H1 (cell line): ENCODE measurements at places on chromosomes 11 and 22. TPM values are rescaled to one million over a fixed set of nuclear protein-coding genes. Genes with fewer than 3 reads are reported as not detected.

GRCh38 chr22:23144932-23145877, at the start of gene RAB36:
RAB36 (plus strand) TSS chr22:23145477; CDS start chr22:23146617, 1,140 bp downstream.
- H3K4me1 ChIP-seq: peaks cover 21% of the 10 kb centered on the region
- peak; percentile 98 for DNase-seq
- peak within 1 kb of the TSS; percentile 56 for H3K4me3 ChIP-seq
- H3K27me3 ChIP-seq: peaks cover 14% of the 10 kb centered on the region; the same call in 1 of the 2 replicates
- no peak within 1 kb of the TSS for H3K27ac ChIP-seq
- H3K36me3 ChIP-seq: no peaks in the 10 kb centered on the region

DNA sequence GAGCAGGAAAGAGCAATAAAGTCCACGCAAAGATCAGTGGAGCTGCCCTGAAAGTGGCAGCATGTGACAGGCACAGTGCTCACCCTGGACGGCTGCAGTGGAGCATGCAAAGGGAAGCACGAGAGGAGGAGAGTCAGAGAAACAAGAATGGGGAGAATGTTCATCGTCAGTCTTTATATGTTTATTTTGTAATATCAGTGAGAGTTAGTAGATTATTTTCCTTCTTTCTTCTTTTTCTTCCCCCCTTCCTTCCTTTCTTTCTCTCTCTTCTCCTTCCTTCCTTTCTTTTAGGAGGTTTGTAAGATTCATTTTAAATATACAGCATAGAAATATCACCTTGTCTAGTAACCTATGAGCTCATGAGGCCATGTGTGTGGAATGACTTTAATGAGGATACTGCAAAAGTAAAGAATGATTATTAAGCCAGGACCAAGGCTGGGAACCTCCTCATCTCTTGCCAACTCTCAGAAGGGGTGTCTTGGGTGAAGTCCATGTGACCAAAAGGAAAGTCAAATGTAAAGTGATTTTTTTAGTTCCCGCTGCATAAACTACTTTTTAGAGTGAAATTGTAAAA, 321.1 kb downstream of the AASDHPPT start:
- no peak overlapping the region for H3K4me3 ChIP-seq
- H3K27me3 ChIP-seq: no peaks in the 10 kb centered on the region
- H3K4me1 ChIP-seq: no peaks in the 10 kb centered on the region
- H3K27ac ChIP-seq: no peak overlapping the region
- no peak for DNase-seq
- H3K36me3 ChIP-seq: no peaks in the 10 kb centered on the region

GRCh38 chr11:13152736-13153541, 124.7 kb upstream of the BMAL1 start:
- no peak overlapping the region for H3K4me3 ChIP-seq
- no peaks in the 10 kb centered on the region for H3K36me3 ChIP-seq
- no peak overlapping the region for H3K27ac ChIP-seq
- no peaks in the 10 kb centered on the region for H3K27me3 ChIP-seq
- DNase-seq: no peak

GRCh38 chr11:134155946-134156865, 67.6 kb downstream of the NCAPD3 start:
- H3K27ac ChIP-seq: no peak overlapping the region
- peaks cover 21% of the 10 kb centered on the region for H3K36me3 ChIP-seq
- no peak overlapping the region for H3K4me3 ChIP-seq
- no peak for DNase-seq
- no peaks in the 10 kb centered on the region for H3K27me3 ChIP-seq
- no peaks in the 10 kb centered on the region for H3K4me1 ChIP-seq

DNA sequence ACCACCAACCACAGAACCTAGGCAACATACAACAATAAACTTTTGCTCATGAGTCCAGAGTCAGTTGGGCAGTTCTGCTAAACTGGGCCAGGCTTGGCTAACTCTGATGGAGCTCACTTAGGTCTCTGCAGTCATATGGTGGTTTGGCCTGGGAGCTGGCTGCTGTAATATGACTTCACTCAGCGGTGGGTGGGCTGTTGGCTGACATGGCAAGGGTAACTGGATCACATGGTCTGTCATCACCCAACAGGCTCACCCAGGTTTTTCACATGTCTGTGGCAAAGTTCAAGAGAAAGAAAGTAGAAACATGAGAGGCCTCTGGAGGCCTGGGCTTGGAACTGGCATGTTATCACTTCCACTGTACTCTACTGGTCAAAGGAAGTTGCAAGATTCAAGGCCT, 43.2 kb upstream of the CLMP start:
- no peak overlapping the region for H3K4me3 ChIP-seq
- no peaks in the 10 kb centered on the region for H3K36me3 ChIP-seq
- H3K27me3 ChIP-seq: no peaks in the 10 kb centered on the region
- H3K27ac ChIP-seq: no peak overlapping the region

- H3K4me3 ChIP-seq: peak within 1 kb of the TSS; percentile 3; the same call in 1 of the 2 replicates
- H3K36me3 ChIP-seq: no peaks in the 10 kb centered on the region
- no peak within 1 kb of the TSS for H3K27ac ChIP-seq
- peaks cover 35% of the 10 kb centered on the region for H3K27me3 ChIP-seq
- DNase-seq: peak; percentile 67
Observed at GRCh38 chr11:72673943-72674828, at the start of gene PDE2A. PDE2A (minus strand) TSS chr11:72674422; CDS start chr11:72674207, 215 bp downstream.

- no peak overlapping the region for H3K4me3 ChIP-seq
- H3K4me1 ChIP-seq: peaks cover 3% of the 10 kb centered on the region; the same call in 1 of the 2 replicates
- DNase-seq: no peak
Observed at GRCh38 chr11:120682866-120683265, 171.3 kb downstream of the GRIK4 start.

- H3K36me3 ChIP-seq: no peaks in the 10 kb centered on the region
- no peak overlapping the region for H3K27ac ChIP-seq
- no peak overlapping the region for H3K4me3 ChIP-seq
- no peaks in the 10 kb centered on the region for H3K4me1 ChIP-seq
Observed at GRCh38 chr22:49088801-49089791, 738.6 kb downstream of the BRD1 start.

DNA sequence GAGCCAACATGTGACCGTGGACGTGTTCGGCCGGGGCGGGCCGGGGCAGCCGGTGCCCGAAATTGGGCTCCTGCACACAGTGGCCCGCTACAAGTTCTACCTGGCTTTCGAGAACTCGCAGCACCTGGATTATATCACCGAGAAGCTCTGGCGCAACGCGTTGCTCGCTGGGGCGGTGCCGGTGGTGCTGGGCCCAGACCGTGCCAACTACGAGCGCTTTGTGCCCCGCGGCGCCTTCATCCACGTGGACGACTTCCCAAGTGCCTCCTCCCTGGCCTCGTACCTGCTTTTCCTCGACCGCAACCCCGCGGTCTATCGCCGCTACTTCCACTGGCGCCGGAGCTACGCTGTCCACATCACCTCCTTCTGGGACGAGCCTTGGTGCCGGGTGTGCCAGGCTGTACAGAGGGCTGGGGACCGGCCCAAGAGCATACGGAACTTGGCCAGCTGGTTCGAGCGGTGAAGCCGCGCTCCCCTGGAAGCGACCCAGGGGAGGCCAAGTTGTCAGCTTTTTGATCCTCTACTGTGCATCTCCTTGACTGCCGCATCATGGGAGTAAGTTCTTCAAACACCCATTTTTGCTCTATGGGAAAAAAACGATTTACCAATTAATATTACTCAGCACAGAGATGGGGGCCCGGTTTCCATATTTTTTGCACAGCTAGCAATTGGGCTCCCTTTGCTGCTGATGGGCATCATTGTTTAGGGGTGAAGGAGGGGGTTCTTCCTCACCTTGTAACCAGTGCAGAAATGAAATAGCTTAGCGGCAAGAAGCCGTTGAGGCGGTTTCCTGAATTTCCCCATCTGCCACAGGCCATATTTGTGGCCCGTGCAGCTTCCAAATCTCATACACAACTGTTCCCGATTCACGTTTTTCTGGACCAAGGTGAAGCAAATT, 1.8 kb downstream of the FUT4 start:
- H3K4me1 ChIP-seq: peaks cover 8% of the 10 kb centered on the region; the same call in 1 of the 2 replicates
- DNase-seq: no peak
- H3K4me3 ChIP-seq: peak overlapping the region; percentile 50
- no peak overlapping the region for H3K27ac ChIP-seq
- H3K27me3 ChIP-seq: peaks cover 17% of the 10 kb centered on the region

GRCh38 chr22:37538590-37539357, 19.6 kb upstream of the CARD10 start:
- no peaks in the 10 kb centered on the region for H3K27me3 ChIP-seq
- peak; percentile 95 for DNase-seq
- 0 out of 2 replicates have a peak, but pooled peaks cover 4% of the 10 kb centered on the region for H3K4me1 ChIP-seq
- H3K4me3 ChIP-seq: no peak overlapping the region

DNA sequence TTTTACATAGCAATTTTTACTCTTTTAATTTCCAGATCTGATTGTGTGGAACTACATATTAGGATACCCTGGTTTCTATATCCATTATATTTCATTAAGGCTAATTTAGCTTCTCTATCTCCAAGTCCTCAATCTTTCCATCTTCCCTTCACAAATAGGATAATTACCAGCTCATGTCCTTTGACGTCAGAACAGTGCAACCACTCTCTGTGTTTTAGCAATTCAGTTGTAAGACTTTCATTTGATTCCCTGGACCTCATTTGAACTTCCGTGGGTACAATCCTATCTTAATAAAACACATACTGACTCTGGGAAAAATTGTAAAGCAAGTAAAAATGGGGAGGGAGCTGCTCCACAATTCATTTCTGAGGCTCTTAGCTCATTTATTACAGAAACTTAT, 52.8 kb downstream of the FAM76B start:
- no peaks in the 10 kb centered on the region for H3K27me3 ChIP-seq
- no peak for DNase-seq
- H3K27ac ChIP-seq: no peak overlapping the region
- H3K36me3 ChIP-seq: no peaks in the 10 kb centered on the region
- H3K4me1 ChIP-seq: no peaks in the 10 kb centered on the region

DNA sequence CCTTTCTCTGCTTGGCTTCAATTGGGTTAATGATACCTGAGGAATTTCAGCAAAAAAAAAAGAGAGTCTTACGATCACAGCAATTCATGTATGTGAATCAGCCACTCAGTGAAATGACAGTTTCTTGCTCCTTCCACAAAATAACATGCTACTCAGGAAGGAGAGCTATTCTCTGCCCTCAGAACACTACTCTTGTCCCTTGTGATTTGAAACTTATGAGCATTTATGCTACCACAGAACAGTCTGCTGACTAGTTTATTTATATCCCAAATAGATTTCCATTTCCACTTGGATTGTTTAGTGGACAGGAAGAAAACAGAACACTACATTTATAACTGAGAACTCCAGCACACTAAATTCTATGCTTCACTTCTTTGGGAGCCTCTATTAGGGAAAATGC, 8.5 kb downstream of the TFIP11 start:
- H3K4me1 ChIP-seq: peaks cover 3% of the 10 kb centered on the region; the same call in 1 of the 2 replicates
- H3K27ac ChIP-seq: no peak overlapping the region
- H3K36me3 ChIP-seq: peaks cover 31% of the 10 kb centered on the region
- H3K27me3 ChIP-seq: no peaks in the 10 kb centered on the region

DNA sequence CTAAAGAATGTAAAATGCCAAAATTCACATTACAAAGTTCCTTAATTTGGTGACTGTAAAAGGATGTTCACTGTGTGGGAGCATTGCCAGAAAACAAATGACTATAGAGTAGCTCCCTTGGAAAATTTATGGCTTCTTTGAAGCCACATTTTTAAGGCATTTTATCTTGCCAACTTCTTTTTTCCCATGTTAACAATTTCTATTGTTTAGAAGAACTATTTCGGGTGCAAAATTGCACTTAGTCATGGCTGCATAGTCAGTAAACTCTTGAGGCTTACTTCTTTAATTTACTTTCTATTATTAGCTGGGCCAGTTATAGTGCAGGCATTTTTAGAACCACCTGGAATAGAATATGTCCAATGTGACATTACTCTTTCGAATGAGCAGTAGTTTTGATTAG, 515.3 kb downstream of the JRKL start:
- DNase-seq: no peak
- no peak overlapping the region for H3K27ac ChIP-seq
- no peak overlapping the region for H3K4me3 ChIP-seq
- no peaks in the 10 kb centered on the region for H3K36me3 ChIP-seq
- no peaks in the 10 kb centered on the region for H3K4me1 ChIP-seq
- no peaks in the 10 kb centered on the region for H3K27me3 ChIP-seq

DNA sequence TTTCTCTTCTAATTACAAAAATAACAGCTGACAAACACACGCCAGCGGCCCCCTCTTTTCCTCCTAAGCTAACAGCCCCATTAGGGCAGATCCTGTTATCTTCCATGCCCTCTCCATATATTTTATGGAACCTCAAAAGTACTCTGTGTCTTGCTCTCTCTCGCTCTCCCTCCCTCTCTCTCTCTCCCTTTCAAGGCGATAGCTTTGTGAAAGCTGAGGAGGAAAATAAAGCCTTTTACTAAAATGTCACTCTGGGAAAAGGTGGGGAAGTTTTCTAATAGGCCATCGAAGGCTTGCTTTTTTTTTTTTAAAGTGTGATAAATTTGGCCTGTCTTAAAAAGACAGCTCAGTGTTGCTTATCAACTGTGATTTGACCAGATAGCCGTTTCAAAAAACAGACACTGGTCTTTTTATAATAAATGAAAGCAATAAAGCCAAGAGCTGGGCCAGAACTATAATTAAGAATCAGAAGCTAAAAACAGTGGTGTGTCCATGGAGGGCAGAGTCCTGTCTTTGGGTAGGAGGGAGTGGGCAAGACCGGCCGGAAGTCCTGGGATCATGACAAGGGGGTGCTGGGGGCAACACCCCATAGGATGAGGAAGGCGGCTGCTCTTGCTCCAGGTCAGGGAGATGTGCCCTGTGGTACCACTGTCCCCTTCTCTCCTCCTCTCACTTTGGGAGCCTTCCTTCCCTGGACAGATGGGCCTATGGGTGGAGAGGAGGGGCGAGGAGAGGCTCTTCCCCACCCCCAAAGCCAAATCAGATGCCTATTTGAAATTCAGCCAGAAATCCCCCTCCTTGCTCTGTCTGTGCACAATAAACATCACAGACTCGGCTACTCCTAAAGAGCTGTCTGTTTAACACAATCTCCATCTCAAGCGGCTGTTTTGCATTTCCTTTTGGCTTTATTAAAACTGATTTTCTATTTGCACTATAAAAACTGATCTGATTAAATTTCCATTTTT, 267.2 kb downstream of the BUD13 start:
- DNase-seq: peak; percentile 37
- no peak overlapping the region for H3K4me3 ChIP-seq
- no peaks in the 10 kb centered on the region for H3K27me3 ChIP-seq
- H3K27ac ChIP-seq: no peak overlapping the region

GRCh38 chr22:38204784-38205183, 3.0 kb downstream of the MAFF start:
- H3K4me1 ChIP-seq: peaks cover 3% of the 10 kb centered on the region
- no peaks in the 10 kb centered on the region for H3K36me3 ChIP-seq
- H3K4me3 ChIP-seq: no peak overlapping the region
- no peak overlapping the region for H3K27ac ChIP-seq
- DNase-seq: no peak

DNA sequence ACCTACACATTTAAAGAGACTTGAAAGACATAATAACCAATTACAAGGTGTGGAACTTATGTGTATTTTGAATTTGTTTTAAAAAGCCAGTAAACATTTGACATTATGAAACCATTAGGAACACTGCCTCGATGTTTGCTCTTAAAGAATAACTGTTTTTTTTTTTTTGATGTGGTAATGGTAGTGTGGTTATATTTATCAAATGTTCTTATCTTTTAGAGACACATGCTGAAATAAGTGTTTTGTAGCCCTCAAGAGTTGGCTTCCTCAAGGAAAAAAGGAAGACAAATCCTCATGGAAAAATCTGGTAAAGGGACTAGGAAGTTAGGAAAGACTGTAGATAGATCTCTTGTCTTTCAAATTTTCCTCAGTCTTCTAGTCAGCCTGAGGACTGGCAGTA, 2.2 kb upstream of the ABTB2 start:
- no peak for DNase-seq
- H3K27me3 ChIP-seq: peaks cover 5% of the 10 kb centered on the region
- H3K27ac ChIP-seq: no peak overlapping the region
- H3K4me3 ChIP-seq: no peak overlapping the region
- H3K36me3 ChIP-seq: no peaks in the 10 kb centered on the region
- no peaks in the 10 kb centered on the region for H3K4me1 ChIP-seq

Gene C11orf21
- not detected in 2 replicates for polyA plus RNA-seq

Gene TP53I11
- polyA plus RNA-seq: 34.0 and 47.5 TPM in 2 replicates

Gene MRPL17
- polyA plus RNA-seq: 44.5 and 55.7 TPM in 2 replicates

Gene APIP
- 6.4 and 10.4 TPM in 2 replicates for polyA plus RNA-seq

Gene RTN3
- polyA plus RNA-seq: 160 and 162 TPM in 2 replicates

Gene OR4C3
- polyA plus RNA-seq: not detected in 2 replicates

Gene PRSS23
- polyA plus RNA-seq: 3.3 and 4.4 TPM in 2 replicates

Gene EP300
- polyA plus RNA-seq: 39.5 and 62.6 TPM in 2 replicates
